ENCODE measurements at places on chromosomes 4 and X.

GRCh38 chrX:154458954-154459778 is 1.1 kb downstream of the PLXNA3 start:
- DNase-seq, result peak; percentile 20

GRCh38 chr4:174591243-174592021 is 69.1 kb upstream of the HPGD start:
- DNase-seq, result no peak

DNA sequence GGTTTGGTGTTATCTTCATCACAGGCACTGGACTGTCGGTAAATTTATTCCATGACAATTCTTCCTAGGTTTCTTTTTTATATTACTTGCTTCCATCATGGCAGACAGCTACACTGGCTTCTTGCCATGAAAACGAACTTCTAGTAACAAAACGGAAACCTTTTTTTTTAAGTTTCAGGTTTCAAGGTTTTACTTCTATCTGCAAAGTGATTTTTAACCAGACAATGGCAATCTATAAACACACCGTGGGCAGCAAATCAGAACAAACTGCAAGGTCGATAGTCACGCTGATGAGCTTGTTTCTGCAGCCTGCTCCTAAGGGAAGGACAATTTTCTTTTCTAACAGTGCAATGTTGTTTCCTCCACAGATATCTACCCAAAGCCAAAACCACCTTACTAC is 29.9 kb downstream of the XG start:
- no peak for DNase-seq

DNA sequence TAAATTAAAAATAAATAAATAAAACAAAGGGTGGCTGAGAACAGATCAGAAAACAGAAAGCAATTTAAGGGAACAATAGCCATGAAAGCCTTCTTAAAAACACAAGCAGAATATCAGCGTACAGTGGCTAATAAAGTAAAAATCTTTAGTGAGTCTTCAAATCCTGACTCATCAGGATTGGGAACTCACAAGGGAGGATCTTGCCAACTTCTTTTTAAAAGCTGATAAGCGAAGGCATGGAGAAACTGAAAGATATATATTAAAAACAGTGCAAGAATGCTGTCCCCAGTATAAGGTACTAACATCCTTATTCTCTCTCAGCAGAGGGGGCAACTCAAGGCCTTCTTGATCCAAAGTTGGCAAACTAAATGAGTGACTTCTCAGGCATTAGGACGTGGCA is 180.1 kb downstream of the DHX15 start:
- DNase-seq, result no peak

GRCh38 chrX:153782313-153782712 is 1.5 kb downstream of the SRPK3 start:
- no peak for DNase-seq

DNA sequence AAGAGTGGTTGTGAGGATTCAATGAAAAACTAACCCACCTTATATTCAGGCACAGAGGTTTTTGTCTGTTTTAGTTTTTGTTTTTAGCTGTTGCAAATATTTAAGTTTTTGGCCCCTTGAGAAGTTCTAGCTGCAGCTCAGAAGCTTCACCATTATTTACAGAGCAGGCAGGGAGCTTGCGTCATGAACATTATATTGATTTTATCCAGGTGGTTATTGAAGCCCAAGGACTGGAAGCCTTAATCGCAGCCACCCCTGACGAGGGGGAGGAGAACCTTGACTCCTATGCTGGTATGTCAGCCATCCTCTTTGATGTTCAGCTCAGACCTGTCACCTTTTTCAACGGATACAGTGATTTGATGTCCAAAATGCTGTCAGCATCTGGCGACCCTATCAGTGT is 38.1 kb downstream of the MTTP start:
- no peak for DNase-seq

GRCh38 chr4:136935305-136935704 is 597.0 kb downstream of the PCDH18 start:
- no peak for DNase-seq

- no peak for DNase-seq
Measured at GRCh38 chr4:147760695-147761094, 28.8 kb downstream of the ARHGAP10 start.

Data from right kidney (tissue), 9 donors.